ENCODE measurements at places on chromosomes 16 and 17. TPM values are rescaled to one million over a fixed set of nuclear protein-coding genes. Genes with fewer than 3 reads are reported as not detected.

ZDHHC7 gene
- 37.1 TPM for total RNA-seq

C1QTNF1 gene
- total RNA-seq: 12.8 TPM

FOXC2 gene
- total RNA-seq: 9.2 TPM

DRC3 gene
- 2.9 TPM for total RNA-seq

TMEM235 gene
- not detected for total RNA-seq

KRTAP2-2 gene
- total RNA-seq: not detected

SLC38A10 gene
- 55.3 TPM for total RNA-seq

TMEM101 gene
- 56.5 TPM for total RNA-seq

GLIS2 gene
- 2.9 TPM for total RNA-seq

DNASE1L2 gene
- total RNA-seq: 1.0 TPM

HP gene
- not detected for total RNA-seq

NUDT21 gene
- 150 TPM for total RNA-seq

TBC1D3H gene
- not detected for total RNA-seq

ULK2 gene
- total RNA-seq: 10.4 TPM

FMNL1 gene
- total RNA-seq: 5.9 TPM

MYH8 gene
- not detected for total RNA-seq

TEKT1 gene
- not detected for total RNA-seq

HAP1 gene
- 0.15 TPM for total RNA-seq

GEMIN4 gene
- total RNA-seq: 30.9 TPM

SCGB1C2 gene
- not detected for total RNA-seq

P3H4 gene
- 53.4 TPM for total RNA-seq

MEIOB gene
- not detected for total RNA-seq

PABPN1L gene
- total RNA-seq: not detected

PLSCR3 gene
- 34.0 TPM for total RNA-seq

RRAD gene
- total RNA-seq: 0.68 TPM

KRTAP17-1 gene
- total RNA-seq: not detected

SLC52A1 gene
- not detected for total RNA-seq

HOXB13 gene
- 4.1 TPM for total RNA-seq

ASGR1 gene
- 3.1 TPM for total RNA-seq

SLFN14 gene
- total RNA-seq: not detected

TP53TG3F gene
- not detected for total RNA-seq

ACSF3 gene
- 35.7 TPM for total RNA-seq

G6PC1 gene
- total RNA-seq: not detected

NTN3 gene
- 0.37 TPM for total RNA-seq

RIPOR1 gene
- total RNA-seq: 41.7 TPM

TBX21 gene
- not detected for total RNA-seq

Measured in A375 (cell line).